ENCODE measurements at places on chromosomes 3 and 15.

- no peak overlapping the region for H3K4me3 ChIP-seq
- no peak overlapping the region for H3K27ac ChIP-seq
- DNase-seq = no peak
- H3K27me3 ChIP-seq = no peaks in the 10 kb centered on the region
Measured at GRCh38 chr15:38503496-38503895, 49.6 kb downstream of the FAM98B start.

DNA sequence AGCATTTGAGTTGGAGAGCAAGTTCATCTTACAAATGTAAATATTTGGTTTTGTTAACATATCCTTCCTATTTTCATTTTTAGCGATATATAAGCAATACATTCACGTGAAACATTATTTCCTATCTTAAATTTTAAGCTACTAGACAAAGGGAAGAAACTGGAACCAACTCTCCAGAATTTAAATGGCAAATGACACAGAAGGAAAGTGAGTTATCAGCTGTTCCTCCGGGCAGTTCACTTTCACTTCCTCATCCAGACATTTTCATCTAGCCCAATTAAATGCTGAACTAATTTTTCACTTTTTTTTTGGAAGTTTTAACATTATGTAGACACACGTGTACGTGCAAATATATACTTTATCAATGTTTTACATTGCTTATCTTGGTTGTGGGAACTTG lies 58.7 kb downstream of the MORC1 start:
- H3K27me3 ChIP-seq = no peaks in the 10 kb centered on the region
- no peak for DNase-seq
- no peak overlapping the region for H3K27ac ChIP-seq
- H3K4me3 ChIP-seq = no peak overlapping the region
- H3K4me1 ChIP-seq = no peaks in the 10 kb centered on the region

GRCh38 chr3:31358473-31359070 lies 174.2 kb upstream of the STT3B start:
- H3K36me3 ChIP-seq = no peaks in the 10 kb centered on the region
- no peak for DNase-seq
- H3K27me3 ChIP-seq = no peaks in the 10 kb centered on the region
- no peak overlapping the region for H3K4me3 ChIP-seq
- no peak overlapping the region for H3K27ac ChIP-seq

- H3K27me3 ChIP-seq = no peaks in the 10 kb centered on the region
- DNase-seq = no peak
- H3K4me3 ChIP-seq = no peak overlapping the region
- no peaks in the 10 kb centered on the region for H3K36me3 ChIP-seq
- H3K4me1 ChIP-seq = peaks cover 6% of the 10 kb centered on the region
Measured at GRCh38 chr3:14206548-14207177, 28.0 kb downstream of the LSM3 start.

- H3K36me3 ChIP-seq = no peaks in the 10 kb centered on the region
- no peak overlapping the region for H3K4me3 ChIP-seq
- H3K4me1 ChIP-seq = no peaks in the 10 kb centered on the region
- H3K27me3 ChIP-seq = no peaks in the 10 kb centered on the region
Measured at GRCh38 chr15:26391567-26392194, 381.2 kb downstream of the GABRB3 start.
